ENCODE measurements at places on chromosomes 3 and 15.

DNA sequence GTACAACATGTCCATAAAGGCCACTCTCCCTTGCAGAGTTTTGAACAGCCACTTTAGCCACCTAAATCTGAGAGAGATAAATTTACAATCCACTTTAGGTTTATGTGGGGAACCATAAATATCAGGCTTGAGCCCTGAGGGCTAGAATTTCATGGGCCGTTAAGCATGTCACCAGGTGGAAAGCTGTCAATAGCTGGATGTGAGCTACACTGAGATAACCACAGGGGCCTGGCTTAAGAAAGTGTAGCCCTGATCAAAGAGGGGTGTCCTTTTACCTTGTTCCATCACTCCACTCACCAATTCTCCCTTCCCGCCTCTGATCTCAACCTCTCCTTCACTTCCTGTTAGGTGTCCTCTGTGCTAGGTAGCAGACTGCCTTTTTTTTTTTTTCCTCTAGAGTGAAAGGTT lies 172.8 kb upstream of the ICE2 start:
- DNase-seq: no peak

GRCh38 chr3:52518723-52519444 lies 14.8 kb downstream of the NT5DC2 start:
- no peak for DNase-seq

DNA sequence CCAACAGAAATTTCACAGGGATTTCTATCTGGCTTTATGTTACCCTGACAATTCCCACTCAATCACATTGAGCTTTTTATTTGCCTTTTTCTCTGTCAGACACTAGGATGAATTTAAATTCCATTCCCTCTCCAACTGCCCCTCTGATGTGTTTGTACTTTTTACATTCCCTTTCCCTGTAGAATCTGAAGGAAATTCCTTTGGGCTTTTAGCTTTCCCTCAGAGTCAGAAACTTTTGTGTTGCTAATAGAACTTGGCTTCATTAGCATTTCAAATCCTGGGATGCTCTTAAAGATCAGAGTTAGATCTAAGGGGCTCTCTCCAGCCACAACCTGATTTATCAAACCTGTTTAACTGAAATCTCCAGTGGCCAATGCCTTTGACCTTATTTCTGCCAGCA lies 7.9 kb upstream of the RARB start:
- DNase-seq: no peak

DNA sequence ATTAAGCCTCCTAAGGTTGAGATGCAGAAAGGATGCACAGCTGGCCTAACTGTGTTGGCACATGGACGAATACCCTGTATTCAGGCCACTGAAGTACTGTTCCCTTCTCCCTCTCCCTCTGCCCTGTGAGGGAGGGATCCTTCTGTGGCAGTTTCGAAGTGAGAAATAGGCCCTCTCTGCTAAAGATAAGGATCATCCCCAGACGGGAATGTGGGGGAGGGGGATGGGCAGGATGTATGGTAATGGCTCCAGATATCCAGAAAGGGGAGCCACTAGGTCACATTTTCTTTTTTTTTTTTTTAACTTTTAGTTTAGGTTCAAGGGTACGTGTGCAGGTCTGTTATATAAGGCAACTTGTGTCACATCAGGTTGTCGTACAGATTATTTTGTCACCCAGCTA lies 463.1 kb downstream of the TBL1XR1 start:
- DNase-seq: no peak

GRCh38 chr3:84727616-84728015 lies 231.2 kb upstream of the CADM2 start:
- DNase-seq: no peak

DNA sequence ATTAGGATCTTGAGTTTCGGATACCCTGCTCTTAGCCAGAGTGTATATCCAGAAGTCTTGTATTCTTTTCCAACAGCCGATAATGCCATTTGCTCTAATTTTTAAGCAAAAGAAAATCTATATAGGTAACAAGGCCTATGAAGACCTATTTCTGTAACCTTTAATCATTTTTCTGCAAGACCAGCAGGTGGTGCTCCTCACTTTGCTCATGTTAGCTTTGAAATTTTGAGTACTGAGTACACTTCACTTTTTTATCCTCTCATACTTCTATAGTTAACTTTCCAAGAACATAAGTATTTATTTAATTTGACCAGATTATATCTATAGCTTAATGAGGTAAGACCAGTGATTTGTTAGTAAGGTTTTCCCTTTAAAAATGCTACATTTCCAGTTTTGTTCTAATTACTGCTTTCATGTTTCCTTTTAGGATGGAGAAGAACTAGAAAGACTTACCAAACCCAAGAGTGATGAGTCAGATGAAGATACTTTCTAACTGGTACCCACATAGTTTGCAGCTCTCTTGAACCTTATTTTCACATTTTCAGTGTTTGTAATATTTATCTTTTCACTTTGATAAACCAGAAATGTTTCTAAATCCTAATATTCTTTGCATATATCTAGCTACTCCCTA lies 20.5 kb downstream of the SLC35A5 start:
- no peak for DNase-seq

DNA sequence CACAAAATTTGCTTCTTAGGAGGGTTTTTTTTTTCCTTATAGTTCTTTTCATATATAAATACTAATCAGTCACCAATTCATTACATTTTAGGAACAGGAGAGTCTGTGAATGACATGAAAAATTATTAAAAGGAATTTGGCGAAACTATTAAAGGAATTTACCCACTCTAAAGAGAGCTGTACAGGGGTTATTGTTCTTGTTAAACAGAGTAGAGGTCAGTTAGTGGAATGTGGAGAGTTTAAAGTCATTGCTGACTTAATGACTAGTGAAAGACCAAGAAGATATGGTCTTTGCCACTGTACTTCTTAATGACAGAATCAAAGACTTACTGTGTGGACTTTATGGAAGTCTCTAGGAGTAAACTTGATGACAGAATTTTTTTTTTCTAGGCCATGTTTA lies 333.6 kb upstream of the C2CD4B start:
- DNase-seq: no peak

GRCh38 chr15:53710906-53711305 lies 48.6 kb downstream of the WDR72 start:
- no peak for DNase-seq

DNA sequence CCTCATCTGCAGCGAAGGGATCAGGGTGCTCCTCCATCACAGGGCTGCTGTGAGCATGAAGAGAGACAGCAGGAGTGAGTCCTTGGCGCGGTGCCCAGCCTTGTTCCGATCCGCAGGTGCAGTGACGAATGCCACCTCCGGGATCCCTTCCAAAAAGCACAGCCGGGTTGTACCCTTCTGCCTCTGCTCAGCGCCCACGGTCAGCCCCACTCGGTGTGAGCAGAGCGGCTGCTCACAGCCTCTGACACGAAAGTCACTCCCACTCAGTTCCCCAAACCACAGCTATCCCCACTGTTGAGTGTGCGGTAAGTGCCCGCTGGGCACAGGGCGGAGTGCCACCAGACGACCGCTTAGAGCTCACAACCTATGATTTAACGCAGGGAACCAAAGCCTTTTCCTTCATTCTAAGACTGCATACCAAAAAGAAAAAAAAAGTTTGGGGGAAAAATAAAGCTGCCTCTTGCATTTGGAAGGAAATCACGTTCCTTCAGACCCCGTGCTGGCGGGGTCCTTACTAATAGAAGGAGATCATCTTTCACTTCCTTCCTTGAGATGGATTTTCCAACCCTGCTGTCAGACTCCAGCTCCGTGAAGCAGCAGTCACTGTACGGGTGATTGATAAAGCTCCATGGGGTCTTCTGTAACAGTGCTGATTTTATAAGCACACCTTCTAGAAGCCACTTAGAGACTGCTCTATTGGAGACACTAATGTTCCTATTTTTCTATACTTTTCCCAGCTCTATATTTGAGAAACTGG lies 34.7 kb upstream of the TUBGCP5 start:
- no peak for DNase-seq
